ENCODE measurements at places on chromosomes 2 and 18. TPM values are rescaled to one million over a fixed set of nuclear protein-coding genes. Genes with fewer than 3 reads are reported as not detected.

Gene TCF23
- not detected for total RNA-seq

Gene SIX2
- total RNA-seq, result 0.37 TPM

Gene LHCGR
- not detected for total RNA-seq

DNA sequence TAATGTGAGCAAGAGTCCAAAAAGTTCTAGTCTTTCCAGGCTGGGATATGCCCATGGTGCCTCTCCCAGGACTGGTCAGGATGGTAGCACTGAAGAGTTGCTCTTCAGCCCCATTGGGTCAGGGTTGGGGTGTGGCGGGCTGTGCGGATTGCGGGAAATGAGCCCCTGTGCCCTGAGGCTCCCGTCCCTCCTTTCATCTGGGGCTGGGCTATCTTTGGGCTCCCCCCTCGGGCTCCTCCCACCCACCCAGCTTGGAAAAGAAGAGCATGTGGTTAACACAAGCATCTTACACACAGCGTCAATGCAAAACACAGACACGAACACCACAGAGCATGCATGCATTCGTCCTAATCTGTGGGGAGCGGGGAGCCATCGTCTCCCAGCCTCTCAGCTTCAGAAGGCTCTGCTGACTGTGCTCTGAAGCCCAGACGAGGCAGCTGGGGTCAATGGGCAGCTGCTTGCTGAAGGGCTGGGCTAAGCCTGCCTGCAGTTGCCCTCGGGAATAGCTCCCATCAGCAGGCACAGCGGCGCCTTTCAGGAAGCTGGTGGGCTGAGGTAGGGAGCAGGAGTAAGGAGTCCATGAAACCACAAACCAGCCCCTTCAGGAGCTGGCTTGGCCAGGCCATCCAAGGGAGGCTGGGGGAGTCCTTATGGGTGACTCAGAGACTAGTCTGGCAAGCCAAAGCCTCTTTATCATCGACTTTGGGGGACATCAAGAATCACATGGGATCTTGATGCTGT is 112.9 kb downstream of the CLIP4 start:
- DNase-seq, result peak; percentile 72

Gene B3GNT7
- 0.17 TPM for total RNA-seq

GRCh38 chr2:159677654-159678053 is 34.7 kb upstream of the MARCHF7 start:
- DNase-seq, result no peak

DNA sequence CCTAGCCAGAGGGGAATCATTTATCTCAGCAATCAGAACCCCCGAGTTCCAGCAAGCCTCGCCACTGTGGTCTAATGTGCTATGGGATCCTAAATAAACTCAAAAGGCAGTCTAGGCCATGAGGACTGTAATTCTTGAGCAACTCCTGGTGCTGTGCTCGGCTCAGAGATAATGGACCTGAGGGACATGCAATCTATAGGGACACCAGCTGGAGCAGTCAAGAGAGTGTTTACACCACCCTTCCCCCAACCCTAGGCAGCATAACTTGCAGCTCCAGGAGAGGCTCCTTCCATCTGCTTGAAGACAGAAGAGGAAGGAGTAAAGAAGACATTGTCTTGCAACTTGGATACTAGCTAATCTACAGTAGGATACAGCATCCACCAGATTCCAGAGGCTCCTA is 225.5 kb upstream of the KLHL14 start:
- DNase-seq, result no peak

DNA sequence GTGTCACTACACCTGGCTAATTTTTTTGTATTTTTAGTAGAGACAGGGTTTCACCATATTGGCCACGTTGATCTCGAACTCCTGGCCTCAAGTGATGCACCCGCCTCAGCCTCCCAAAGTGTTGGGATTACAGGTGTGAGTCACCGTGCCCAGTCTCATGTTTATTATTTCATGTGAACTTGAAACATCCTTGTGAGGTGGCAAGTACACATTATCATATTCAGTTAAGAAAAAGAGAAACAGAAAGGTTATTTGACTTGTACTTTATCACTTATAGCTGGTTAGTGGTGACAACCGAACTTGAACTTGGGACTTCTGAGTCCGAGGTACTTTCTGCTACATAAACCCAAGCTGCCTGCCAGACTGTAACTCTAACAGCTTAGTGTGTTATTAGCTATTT is 24.4 kb downstream of the ABHD3 start:
- DNase-seq, result peak; percentile 41

DNA sequence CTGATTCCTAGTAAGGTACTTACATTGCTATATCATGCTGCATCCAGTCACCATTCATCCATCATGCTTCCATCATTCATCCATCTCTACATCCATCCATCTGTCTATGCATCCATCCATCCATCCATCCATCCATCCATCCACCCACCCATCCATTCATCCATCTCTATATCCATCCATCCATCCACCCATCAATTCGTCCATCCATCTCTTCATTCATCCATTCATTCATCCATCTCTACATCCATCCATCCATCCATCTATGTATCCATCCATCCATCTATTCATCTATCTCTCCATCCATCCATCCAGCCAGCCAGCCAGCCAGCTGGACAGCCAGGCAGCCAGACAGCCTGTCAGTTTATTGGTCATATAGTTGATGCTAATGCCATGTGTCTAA is 20.7 kb downstream of the PRKCE start:
- DNase-seq, result no peak

Gene CNPPD1
- total RNA-seq, result 30.2 TPM

- no peak for DNase-seq
Observed at GRCh38 chr18:51301376-51301775, 103.9 kb upstream of the MEX3C start.

Gene MARCO
- total RNA-seq, result not detected

- DNase-seq, result no peak
Observed at GRCh38 chr2:160477032-160477431, 16.6 kb downstream of the RBMS1 start.

Gene DPP10
- not detected for total RNA-seq

DNA sequence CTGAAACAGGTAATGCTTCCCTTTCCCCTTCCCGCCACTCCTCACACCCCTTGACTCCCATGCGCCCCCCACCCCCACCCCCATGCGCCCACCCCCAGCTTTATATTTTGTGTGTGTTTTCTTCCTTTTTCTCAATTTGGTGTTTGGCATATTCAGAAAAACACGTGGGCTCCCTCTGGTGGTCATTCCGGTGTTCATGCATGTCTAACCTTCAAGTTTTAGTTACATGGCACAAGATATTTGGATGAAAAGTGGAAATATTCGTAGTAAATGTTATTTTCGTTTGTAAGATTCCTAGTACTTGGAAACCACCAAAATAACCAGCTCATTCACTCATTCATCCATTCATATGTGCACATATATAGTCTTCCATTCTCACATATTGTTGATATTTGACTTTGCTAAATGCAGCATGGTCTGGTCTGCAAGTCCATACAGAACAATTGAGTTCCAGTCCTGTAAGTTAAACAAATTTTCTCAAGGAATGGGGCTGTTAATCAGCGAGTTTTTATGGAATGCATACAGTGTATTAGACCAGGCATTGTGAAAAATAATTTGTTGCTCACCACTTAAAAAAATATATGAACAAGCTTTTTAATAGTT is 143.6 kb upstream of the MAP3K20 start:
- DNase-seq, result peak; percentile 62

DNA sequence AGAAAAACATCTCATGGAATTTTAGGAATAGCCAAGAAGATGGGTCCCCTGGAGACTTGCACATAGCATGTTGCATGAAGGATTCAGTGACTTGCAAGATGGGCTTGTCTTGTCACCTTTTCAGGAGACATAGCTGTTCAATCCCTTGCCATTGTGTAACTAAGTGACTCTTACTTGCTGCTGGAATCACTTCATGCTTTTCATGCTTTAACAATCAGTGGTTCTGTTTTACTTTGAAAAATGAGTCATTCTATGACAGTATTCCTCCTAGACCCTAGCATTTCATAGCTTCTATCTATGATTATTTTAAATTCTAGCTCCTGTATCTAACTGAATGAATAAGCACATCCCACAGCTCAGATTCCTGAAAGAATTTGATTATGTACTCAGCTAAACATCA is 2.8 kb downstream of the KYNU start:
- DNase-seq, result peak; percentile 72

- no peak for DNase-seq
Observed at GRCh38 chr2:222797871-222798270, 63.0 kb upstream of the ACSL3 start.

- DNase-seq, result no peak
Observed at GRCh38 chr2:239316562-239317465, 84.0 kb downstream of the HDAC4 start.

- DNase-seq, result no peak
Observed at GRCh38 chr18:63284827-63285733, 34.5 kb downstream of the BCL2 start.

DNA sequence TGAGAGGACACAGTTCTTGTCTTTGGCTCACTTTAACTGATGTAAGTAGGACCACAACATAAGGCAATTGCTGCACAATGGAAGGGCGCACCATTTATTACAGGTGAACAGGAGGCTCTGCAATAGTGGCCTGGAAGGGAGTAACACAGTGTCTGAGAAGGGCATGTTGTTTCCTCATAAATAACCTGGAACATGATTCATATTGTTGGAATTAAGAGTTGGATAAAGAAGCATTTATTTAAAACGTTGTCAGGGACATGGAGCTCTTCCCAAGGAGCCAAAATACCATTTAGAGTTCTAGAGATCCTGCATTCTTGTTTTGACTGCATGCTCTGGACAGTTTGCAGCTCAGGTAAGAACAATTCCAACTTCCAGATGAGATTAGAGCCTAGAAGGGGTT is 110.4 kb downstream of the PLCL1 start:
- no peak for DNase-seq

- peak; percentile 22 for DNase-seq
Observed at GRCh38 chr2:74399785-74400184, 19.7 kb upstream of the DCTN1 start.

DNA sequence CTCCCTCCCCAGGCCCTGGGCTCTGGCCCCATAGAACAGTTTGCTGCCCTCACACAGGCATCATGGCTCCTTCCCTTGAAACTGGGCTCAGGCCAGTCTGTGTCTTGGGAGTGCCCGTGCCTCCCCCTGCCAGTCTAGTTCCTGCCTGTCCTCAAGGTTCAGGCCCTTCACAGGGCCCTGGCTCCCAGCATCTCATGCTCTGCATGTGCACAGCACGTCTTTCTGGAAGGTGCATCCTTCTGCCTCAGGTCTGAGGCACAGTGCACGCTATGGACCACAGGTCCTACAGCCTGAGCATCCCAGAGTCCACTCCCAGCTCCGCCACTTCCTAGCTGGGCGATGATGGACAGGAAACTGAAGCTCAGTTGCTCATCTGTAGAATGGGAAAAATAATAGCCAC is 35.6 kb upstream of the FOSL2 start:
- peak; percentile 26 for DNase-seq

DNA sequence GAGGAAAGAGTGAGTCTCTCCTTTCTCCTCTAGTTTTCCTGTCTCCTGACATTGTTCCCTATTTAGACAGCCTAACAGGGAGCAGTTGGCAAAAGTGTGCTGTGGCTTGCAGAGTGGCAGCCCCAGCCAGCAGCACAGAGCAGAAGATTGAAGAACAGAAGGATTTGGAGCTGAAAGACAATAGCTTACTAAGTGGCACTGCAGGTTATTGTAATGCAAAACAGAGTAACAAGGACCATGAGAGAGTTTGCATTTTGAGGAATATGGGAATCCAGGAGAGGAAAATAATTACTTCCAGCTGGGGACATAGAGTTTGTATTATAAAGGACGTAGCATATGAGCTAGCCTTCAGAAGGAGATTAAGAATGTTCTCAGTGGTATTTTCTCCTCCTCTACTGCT is 342.4 kb downstream of the AKAIN1 start:
- no peak for DNase-seq

Gene FASTKD2
- 33.5 TPM for total RNA-seq

- peak; percentile 99 for DNase-seq
Observed at GRCh38 chr2:175167792-175168563, at the start of gene ATF2. ATF2 (minus strand) TSS chr2:175168203; CDS start chr2:175136443, 31,760 bp downstream.

GRCh38 chr2:112077814-112078213 is 22.7 kb downstream of the TMEM87B start:
- no peak for DNase-seq

DNA sequence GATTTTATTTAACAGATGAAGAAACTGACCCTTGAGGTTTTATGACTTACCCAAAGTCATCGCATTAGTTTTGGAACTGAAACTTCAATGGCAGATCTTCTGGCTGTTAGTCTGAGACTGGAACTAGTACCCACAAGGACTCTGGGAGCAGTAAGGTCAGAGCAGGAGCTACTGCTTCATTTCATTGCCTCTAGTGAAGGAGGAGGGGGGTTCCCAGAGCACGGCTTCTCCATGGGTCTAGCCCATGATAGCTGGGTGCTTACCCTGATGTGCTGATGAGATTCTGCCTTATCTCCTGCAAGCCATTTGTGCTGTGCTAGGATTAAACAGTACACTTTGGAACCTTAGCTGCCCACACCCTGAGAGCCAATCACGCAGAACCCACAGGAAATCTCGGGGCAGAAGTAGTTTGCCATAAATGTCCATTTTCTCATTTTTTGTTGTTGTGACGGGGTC is 5.4 kb upstream of the RNASEH1 start:
- DNase-seq, result no peak

DNA sequence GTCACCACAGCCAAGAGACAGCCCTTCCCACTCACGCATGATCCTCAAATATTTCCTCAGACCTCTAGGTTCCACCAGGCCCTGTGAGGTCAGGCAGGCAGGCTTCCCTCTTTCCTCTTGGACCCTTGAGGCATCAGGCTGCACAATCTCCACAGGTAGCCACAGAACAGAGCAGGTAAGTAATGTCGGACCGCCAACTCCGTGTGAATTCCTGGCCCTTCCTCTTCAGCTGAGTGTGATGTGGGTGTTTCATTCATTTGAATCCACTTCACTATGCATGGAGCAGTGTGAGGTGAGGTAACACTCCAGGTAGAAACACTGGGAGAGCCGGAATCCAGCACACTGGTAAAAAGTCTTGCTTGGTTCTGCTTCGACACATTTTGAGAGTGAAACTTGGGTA is 44.0 kb downstream of the MRPL35 start:
- DNase-seq, result no peak

Data from M059J (cell line).